GM23338 (cell line): ENCODE measurements at places on chromosomes 11 and 22. TPM values are rescaled to one million over a fixed set of nuclear protein-coding genes. Genes with fewer than 3 reads are reported as not detected.

- no peak for DNase-seq
Measured at GRCh38 chr11:111362887-111363411, 16.1 kb downstream of the POU2AF1 start.

DNA sequence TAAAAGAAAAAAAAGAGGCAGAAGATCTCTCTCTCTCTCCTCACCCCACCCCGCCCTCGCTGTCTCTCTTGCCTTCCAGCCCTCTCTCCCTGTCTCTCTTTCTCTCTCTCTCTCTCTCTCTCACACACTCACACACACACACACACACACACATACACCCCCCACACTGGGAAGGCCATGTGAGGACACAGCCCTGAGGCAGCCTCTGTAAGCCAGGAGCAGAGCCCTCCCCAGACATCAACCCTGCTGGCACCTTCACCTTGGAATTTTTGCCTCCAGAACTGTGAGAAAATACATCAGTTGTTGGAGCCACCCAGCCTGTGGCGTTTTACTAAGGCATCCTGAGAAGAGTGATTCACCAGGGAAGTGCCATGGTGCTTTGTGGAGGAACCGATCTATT, 14.7 kb downstream of the APOL3 start:
- DNase-seq: no peak

DNA sequence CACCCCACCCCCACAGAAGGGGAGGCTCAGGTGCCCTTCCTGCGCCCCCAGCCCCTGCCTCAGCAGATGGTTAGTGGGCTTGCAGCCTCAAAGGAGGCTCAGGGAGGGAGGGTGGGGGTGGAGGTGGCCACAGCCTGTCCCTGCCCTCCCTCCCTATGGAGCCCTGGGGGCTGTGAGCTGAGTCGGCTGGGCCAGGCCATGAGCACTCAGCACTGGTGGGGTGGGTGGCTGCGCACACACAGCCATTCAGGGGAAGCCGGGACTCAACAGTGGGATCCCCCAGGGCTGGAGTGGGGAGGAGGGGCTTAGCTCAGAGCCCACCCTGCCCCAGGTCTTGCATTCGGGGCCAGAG, 50.2 kb downstream of the FLRT1 start:
- no peak for DNase-seq

- DNase-seq: no peak
Measured at GRCh38 chr22:36737776-36738175, 34.2 kb upstream of the CACNG2 start.

The OR1S1 gene
- total RNA-seq: not detected in 2 replicates

The SMIM35 gene
- not detected in 2 replicates for total RNA-seq
